Fibroblast of lung (primary cell): ENCODE measurements at places on chromosomes 5 and 9. TPM values are rescaled to one million over a fixed set of nuclear protein-coding genes. Genes with fewer than 3 reads are reported as not detected.

MZB1 gene
- total RNA-seq, result 0.17 TPM in 1 of 2 replicates, not detected in the other

GRCh38 chr5:107321906-107322305 lies 348.8 kb downstream of the EFNA5 start:
- no peak for DNase-seq

DNA sequence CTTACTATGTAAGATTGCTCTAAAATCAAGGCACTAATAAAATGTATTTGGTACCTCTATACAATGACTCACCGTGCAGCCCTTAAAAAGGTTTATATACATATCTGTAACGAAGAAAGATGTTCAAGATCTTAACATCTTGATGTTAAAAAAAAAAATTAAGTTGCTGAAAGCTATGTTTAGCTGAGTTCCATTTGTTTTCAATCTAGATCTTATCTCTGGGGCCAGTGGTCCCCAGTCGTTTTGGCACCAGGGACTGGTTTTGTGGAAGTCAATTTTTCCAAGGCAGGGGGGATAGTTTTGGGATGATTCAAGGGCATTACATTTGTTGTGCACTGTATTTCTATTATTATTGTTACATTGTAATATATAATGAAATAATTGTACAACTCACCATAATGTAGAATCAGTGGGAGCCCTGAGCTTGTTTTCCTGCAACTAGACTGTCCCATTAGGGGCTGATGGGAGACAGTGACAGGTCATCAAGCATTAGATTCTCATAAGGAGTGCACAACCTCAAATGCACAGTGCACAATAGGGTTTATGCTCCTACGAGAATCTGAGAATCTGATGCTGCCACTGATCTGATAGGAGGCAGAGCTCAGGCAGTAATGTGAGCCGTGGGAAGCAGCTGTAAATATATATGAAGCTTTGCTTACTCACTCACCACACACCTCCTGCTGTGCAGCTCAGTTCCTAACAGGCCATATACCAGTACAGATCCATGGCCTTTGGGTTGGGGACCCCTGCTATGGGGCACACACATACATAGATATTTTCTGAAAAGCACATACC lies 27.6 kb upstream of the TSLP start:
- DNase-seq, result peak; percentile 53

ABLIM3 gene
- 37.2 and 48.1 TPM in 2 replicates for total RNA-seq

DNA sequence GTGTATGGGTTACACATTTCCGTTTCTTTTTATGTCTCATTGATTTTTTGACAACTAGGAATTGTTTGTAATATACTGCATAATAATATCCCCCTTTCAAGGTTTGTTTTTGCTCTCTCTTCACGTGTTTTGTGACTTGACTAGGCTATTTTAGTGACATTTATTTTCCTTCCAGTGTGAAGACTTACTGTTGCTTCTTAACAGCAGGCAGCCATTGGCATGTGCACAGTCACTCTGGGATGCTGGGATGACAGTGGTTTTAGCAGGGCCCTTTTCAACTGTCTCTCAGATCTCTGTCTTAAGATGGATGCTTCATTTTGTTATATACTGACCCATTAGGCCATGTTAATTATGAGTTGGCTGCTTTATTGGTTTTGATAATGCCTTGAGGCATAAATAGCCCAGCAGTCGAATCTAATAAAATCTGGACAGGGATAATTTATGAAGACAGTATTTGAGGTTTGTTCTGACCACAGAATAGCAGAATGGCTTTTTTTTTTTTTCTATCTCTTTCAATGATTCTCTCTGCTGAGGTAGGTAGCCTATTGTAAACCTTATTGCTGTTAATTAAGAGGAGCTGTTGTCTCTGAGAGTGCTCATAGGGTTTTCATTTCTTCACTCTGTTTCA lies 536.0 kb downstream of the GABRG2 start:
- no peak for DNase-seq

GRCh38 chr5:109418712-109419352 lies 9.1 kb upstream of the PJA2 start:
- no peak for DNase-seq

DNA sequence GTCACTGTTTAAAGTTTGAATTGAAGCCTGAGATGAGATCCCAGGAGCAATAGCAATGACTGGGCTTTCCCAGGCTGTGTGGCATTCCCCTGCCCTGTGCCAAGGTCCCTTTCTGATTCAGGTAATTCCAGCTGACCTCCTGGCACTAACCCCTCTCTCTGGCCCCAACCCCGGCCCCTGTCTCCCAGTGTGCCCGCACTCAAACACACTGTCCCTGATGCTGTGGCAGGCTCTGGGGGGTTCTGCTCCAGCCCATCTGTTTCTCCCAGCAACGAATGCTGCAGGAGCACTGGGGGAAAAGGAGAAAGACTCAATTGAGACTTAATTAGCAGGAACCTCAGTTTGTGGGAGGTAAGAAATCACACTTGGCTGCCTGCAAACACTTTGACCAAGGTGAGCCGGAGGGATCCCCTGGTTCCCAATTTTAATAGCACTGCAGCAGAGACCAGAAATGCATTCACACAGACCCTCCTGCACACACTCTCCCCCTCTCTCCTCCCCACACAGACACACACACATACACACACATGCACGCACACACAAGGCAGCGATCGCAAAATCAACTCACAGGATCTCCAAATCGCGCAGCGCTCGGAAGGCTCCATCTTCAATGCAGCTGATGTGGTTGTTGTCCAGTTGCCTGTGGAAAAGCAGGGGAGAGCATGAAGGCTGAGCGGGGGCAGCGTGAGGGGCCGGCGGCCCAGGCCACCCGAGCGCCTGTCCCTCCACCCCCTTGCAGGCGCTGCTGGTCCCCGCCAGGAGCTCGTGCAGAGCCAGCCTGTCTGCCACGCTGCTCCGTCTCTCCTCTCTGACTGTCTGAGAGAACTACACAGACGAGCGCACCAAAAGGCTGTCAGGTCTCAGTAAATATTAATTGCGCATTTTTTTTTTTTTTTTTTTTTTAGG lies 265.1 kb upstream of the PANK3 start:
- DNase-seq, result no peak

IL3 gene
- total RNA-seq, result not detected in 2 replicates

DNA sequence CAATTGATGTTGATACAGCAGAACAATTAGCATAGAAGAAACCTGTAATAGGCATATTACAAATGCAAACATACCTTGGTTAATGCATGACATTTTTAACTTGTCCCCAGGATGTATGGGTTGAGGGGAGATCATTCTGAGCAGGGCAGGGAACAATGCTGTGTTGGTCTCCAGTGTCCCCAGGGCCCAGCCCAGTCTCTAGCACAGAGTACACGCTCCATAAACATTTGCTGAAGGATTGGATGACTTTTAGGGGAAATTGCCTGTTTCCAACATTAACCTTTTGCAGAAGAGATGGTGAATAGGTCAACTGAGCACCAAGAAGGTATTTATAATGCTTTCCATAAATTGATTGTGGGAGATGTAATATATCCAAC lies 20.0 kb downstream of the ANKRA2 start:
- DNase-seq, result no peak

DNA sequence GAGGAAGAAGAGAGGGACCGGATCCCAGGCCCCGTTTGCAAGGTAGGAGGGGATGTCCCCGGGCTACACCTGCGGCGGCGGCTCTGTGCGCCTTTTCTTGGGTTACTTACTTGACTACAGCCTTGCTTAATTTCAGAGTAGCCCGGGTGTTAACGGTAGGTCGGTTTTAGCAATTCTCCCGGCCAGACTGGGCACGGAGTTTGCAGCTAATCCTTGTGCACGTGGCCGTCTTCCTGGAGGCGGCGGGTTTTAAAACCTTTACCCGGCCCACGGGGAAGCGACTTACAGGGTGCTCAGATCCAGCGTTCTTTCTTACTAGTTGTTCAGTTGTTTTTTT lies 313 bp downstream of the BRIX1 start:
- peak; percentile 8 for DNase-seq

- DNase-seq, result no peak
Observed at GRCh38 chr9:73839471-73839870, 657.7 kb upstream of the RORB start.

- no peak for DNase-seq
Observed at GRCh38 chr5:177430140-177430951, 3.9 kb downstream of the GRK6 start.

DNA sequence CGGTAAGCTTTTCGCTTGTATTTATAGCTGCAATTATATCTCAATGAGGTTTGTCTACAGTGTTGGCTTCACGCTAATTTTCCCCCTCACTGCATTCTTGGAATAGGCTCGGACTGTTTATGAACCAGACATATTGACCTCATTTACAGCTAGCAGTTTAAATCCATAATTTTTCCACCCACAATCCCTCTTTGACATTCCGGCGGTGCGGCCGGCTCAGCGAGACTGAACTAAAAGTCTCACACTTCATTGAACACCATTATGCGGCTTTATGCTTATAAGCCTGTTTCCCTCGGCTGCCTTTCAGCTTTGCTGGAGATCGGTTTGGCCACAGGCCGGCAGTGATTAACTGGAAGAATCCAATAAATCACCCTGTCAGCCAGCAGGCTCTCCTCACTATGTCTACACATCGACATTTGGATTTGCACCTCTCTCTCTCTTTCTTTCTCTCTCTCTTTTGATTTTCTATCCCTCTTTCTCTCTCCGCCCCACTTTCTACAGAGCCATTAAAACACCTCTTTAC lies 315.0 kb upstream of the TLE4 start:
- DNase-seq, result peak; percentile 32

DNA sequence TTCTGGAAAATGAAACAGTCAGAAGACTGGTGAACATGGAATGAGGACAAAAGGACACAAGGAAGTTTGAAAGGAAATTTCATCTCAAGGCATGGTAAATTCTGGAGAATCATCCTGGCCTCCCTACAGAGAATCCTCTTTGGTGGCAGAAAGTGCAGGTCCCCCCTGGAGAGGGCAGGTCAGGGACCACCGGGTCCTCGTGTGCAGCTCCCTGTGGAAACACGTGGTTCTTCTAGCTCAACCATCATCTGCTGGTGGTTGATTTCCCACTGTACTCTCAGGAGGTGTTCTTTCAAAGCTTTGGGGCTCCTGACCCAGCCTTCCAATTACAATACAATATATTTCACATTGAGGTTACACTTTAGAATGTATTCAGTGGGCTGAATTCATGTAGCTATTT lies 2.6 kb upstream of the GTF3C5 start:
- DNase-seq, result no peak

DNA sequence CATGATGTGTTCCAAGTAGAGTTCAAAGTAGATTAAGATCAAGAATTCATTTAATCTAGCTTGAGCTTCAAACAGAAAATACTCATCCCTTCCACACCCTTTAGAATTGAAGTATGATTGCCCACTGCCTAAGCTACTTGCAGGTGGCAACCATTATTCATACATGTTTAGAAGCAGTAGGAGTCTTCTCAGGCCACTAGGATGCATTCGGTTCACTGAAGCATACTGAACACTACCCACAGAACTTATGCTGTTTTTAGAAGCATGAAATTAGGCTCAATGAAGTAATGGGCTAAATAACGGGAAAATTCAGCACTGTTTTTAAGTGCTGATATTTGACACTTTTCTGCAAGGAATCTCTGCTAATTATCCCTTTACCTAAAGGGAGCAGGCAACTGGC lies 263.4 kb downstream of the DEPDC1B start:
- DNase-seq, result no peak

ASS1 gene
- total RNA-seq, result 223 and 276 TPM in 2 replicates

- peak; percentile 76 for DNase-seq
Observed at GRCh38 chr5:88244686-88245085, 24.0 kb downstream of the TMEM161B start.

MED10 gene
- 9.5 and 13.5 TPM in 2 replicates for total RNA-seq

- no peak for DNase-seq
Observed at GRCh38 chr5:177983763-177984583, 12.1 kb downstream of the PROP1 start.

NUTM2G gene
- not detected in 2 replicates for total RNA-seq

LURAP1L gene
- 87.6 and 94.1 TPM in 2 replicates for total RNA-seq

FPGS gene
- 58.6 and 77.0 TPM in 2 replicates for total RNA-seq

- DNase-seq, result peak; percentile 44
Observed at GRCh38 chr9:93827545-93828330, 127.4 kb downstream of the BARX1 start.

DNA sequence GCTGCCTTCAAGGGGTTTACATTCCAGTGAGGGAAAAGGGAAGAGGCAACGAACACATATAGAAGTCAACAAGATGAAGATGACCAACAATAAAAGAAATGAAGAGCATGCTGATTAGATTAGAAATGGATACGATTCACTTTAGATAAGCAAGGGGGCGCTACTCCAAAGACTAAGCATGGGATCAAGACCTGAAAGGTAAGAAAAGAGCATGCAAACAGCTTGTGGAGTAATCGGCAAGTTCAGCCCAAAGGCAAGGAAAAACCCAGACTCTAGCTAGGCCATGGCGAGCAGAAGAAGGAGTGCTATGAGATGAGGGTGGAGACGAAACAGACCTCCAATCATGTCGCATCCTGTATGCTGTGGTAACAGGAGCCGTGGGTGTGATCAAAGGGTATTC lies 124.4 kb downstream of the FANCC start:
- DNase-seq, result no peak

GRCh38 chr9:80954521-80954920 lies 734.8 kb downstream of the TLE1 start:
- no peak for DNase-seq

DNA sequence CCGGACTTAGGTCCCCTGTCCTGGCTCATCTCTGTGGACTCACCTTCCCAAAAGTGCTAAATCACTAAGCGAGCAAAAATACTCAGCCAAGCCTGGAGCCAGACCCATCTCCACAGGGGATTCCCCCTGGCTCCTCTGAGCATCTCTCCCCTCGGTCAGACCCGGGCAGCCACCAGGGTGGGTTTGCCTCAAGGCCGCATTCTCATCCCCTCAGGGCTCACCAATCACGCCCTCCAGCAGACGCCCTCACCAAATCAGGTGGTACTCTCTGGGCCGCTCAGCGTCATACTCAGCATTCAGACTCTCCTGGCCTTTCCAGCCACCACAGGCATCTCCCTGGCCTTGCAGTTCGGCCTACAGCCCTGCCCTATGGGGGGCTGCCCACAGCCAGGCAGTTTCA lies 49.7 kb downstream of the C5orf15 start:
- no peak for DNase-seq

NDUFB6 gene
- 21.8 and 35.5 TPM in 2 replicates for total RNA-seq

KCNV2 gene
- total RNA-seq, result not detected in 2 replicates

- peak; percentile 56 for DNase-seq
Observed at GRCh38 chr5:142253938-142254337, 70.9 kb downstream of the SPRY4 start.
